Stimulated activated CD8-positive, alpha-beta memory T cell treated with anti-CD3 and anti-CD28 coated beads, Interleukin-7, amount 100 ng/mL, for 4 hours (primary cell): ENCODE measurements at places on chromosomes 3 and 15.

DNA sequence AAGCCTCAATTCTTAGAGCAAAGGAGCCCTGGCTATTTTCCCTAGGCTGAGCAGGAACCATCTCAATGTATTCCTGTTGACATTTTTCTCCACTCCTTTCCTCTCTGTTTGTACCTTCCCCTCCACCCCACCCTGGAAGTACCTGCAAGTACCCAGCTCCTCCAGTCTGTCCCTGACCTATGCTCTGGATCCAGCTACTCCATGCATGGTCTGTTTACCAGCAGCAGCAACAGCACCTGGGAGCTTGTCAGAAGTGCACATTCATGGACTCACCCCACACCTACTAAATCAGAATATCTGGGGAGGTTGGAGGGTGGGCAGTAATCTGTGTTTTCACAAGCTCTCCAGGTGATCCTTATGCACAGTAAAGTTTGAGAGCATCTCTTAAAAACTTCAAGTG is 240.7 kb upstream of the UMPS start:
- no peak for DNase-seq

- no peak for DNase-seq
Observed at GRCh38 chr3:120498556-120499346, 48.0 kb upstream of the FSTL1 start.

DNA sequence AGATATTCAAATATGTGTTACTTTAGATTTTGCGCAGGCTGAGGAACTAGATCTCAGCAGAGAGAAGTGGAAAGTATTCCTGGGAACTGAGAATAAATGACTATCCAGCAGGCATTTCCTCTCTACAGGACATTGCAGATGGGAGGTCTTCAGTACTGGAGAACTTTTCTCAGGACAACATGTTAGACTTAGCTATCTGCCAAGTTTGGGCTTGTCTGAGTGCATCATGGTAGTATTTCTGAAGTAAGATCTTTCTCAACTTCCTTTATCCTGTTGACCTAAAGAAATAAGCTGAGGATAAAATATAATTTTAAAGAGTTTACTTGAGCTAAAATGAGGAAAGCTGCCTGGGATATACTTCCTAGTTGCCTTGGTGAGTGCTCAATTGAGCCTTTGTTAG is 167.9 kb upstream of the BCHE start:
- no peak for DNase-seq

DNA sequence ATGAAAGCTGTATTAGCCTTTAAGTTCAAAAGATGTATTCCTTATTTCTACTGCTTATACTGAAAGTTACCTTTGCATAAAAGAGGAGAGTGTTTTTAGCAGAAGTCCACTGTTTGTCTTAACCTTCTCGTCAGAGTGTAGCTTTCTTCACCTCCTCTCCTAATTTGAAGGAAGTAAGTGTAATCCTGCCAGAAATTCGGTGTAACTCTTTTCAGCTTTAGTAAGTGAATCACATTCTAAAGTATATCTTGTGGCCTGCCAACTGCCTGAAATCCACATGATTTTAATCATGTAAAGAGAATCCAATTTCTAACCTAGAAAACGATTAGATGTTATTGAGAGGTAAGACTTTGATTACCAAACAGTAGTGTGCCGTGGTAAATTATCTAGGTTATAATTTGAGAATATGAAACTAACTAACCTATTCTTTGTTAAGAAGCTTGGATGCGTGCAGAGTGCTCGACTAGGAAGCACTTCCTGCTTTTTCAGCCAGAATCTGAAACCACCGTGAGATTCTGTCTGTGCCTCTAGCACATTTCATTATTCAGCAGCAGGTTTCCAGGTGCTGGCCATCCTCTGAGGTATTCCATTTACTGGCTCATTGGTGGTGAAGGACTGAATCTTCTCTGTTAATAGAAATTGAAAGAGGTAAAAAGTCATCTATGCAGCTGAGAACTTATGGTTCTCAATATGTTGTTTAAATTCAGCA is 7.5 kb downstream of the GYG1 start:
- DNase-seq = no peak

DNA sequence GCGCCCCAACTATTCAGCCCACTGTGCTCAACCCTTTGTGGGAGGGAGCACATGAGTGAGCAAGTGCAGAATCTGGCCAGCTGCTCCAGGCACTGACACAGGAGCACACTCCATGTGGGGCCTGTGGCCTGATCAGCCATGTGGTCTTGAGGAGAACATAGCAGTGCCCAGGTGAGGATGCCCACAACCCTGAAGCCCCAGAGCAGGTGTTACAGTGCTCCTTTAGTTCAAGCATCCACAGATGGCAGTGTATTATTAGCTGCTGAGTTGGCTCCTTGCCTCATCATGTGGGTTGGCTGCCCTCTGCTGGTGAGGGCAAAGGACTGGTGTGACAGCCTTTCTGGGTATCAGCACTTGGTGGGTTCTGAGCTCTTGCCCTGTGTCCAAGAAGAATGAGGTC is 1588.2 kb downstream of the SI start:
- DNase-seq = no peak
